ENCODE measurements at places on chromosomes 3 and 15.

GRCh38 chr15:64161688-64162477 is 939 bp downstream of the PPIB start:
- DNase-seq = no peak

GRCh38 chr3:30286811-30287210 is 319.6 kb upstream of the TGFBR2 start:
- no peak for DNase-seq

GRCh38 chr3:143658861-143659260 is 189.4 kb downstream of the SLC9A9 start:
- DNase-seq = peak; percentile 68

- DNase-seq = no peak
Measured at GRCh38 chr15:88060383-88060782, 196.2 kb downstream of the NTRK3 start.

- peak; percentile 96 for DNase-seq
Measured at GRCh38 chr3:161314836-161315395, 56.4 kb downstream of the SPTSSB start.

DNA sequence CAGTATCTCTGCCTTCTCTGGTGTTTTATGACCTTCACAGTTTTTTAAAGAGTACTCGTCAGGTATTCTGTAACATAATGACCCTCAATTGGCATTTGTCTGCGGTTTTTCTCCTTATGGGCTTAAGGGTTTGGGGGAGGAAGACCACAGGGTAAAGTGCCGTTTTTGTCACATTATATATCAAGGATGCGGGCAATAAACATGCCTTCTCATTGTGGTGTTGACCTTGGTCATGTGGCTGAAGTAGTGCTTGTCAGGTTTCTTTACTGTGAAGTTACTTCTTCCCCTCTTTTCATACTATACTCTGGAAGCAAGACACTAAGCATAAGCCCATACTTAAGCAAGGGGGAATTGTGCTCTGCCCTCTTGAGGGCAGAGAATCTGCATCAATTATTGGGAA is 16.6 kb downstream of the CAPN3 start:
- no peak for DNase-seq

DNA sequence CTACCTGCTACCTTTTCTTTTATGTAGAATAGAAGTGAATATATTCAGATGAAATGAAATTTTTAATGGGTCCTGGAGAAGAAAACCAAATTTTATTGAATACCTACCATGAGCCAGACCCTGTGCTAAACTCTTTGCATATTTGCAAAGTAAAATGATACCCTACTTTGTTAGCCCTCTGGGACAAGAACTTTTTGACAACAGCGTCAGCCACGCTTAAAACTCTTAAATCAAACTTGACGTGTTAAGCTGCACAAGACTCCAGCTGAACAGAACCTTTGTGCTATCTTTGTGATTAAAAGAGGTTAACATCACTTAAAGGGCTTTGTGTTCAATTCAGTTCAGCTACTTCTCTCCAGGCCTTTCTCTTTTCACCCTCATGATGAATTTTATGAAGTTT is 316.5 kb downstream of the MEX3B start:
- no peak for DNase-seq

DNA sequence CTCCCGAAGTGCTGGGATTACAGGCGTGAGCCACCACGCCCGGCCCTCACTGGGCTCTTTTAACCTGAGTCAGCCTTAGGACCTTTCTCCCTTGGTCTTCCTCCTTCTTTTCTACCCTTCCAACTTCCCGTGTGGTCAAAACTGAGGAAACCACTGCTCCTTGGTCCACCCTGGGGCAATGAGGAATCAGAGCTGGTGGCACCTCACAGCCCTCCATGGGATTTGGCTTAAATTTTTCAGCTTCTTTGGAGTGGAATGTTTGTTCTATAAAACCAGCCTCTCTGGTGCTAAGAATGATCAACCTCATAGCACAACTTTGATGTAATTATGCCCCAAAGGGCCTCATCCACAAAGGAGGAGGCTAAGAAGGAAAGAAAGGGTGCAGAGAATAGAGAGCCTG is 76.6 kb upstream of the CFAP20DC start:
- no peak for DNase-seq

GRCh38 chr15:26773067-26773877 is 406 bp upstream of the GABRB3 start:
- DNase-seq = no peak

DNA sequence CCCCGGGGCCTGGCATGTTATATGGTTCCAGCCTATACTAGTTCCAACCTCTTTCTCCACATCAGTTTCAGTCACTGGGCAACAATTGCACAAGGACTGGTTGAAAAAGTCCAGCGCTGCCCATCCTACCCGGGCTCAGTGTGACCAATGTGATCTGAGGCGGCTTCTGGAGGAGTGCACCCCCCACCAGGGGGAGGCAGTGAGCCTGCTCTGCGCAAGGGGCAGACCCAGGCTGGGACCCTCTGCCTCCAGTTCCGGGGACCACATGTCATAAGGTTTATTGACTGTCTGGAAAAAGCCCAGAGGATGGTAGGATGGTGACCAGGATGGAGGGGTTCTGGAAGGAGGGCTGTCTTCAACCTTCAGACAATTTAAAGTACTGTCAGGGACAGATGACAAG is 25.6 kb upstream of the NR2E3 start:
- no peak for DNase-seq

DNA sequence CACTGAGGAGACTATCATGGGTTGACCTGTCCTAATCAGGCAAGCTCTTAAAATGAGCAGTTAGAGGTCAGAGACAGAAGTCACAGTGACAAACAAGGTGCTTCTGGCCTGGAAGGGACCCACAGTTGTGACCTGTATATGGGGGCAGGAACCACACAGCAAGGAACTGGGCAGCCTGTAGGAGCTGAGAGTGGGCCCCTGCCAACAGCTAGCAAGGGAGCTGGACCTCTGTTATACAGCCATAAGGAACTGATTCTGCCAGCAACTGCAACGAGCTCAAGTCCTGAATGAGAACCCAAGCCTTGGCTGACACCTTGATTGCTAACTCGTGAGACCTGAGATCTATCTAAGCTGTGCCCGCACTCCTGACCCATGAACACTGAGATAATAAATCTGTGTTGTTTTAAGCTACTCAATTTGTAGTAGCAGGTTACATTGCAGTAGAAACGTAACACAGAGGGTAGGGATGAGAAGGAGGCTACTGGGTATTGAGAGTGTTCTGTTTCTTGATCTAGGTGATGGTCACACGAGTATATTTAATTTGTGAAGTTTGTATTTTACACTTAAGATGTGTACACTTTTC is 44.5 kb upstream of the MAGI1 start:
- no peak for DNase-seq

GRCh38 chr3:134376385-134376765 is 2.1 kb upstream of the AMOTL2 start:
- no peak for DNase-seq

DNA sequence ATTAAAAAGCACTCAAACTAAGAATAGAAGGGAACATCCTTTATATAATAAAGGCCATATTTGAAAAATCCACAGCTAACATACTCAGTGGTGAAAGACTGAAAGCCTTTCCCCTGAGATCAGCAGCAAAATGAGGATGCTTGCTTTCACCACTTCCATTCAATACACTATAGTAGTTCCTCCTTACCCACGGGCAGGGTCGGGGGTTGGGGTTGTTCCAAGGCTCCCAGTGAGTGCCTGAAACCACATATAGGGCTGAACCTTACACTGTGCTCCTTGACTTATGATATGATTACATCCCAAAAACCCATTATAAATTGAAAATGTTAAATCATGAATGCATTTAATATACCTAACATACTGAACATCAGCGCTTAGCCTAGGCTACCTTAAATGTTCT is 37.7 kb downstream of the ALDH1L1 start:
- no peak for DNase-seq

DNA sequence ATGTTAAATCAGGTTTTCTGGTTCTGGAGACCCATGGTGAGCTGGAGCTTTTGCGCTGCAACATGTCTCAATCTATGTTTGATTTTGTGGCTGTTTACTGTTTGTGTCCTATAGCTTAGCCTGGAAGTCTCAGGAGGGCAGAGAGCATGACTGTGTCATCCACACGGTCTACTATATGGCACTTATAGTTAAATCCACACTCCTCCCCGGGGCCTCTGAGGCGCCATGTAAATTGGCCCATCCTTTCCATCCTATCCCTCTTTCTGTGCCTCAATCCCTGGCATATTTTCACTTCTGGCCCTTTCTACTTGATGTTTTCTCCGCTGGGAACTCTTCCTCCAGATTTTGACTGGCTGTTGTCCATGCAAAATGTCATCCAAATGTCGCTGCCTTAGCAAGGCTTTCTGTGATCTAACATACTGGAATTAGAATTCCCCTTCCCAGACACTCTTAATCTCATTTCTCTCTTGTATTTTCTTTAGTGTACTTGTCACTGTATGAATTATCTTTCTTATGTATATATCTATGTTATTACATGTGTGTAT is 560.8 kb upstream of the RGMA start:
- no peak for DNase-seq

GRCh38 chr3:22129101-22129500 is 378.1 kb upstream of the ZNF385D start:
- no peak for DNase-seq

DNA sequence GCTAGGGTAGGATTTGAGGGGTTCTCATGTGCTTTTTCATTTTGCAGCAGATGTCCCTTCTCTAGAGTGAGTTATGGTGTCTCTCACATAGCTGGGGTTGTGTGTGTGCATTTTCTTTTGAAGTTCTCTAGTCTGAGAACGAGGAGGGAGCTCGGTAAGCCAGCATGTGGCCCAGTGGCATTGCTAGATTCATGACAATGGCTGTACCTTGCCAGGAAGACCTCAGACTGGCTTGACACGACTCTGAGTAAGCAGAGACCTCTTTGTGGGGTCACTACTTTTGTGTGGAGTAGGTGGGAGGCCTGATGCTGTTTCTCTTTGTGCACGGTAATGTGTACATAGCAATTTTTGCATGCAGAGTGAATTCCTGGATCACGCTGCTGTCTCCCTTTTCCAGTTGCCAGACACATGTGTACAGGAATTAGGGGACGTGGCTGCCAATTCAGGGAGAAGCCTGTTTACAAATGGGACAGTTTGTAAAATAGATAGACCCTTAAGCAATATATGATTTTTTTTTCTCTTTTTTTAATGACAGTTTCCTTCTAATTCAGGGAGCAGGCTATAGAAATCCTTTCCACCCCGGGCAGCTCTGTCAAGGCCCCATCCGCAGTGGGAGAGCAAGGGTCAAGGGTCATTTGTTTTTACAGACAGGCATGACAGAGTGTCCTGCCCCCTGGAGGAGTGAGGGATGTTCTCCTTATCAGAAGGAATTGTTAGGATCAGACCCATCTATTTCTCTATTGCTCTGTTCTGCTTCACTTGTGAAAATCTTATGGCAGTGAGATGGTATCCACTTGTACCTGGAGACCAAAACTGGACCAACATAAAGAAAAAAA is 4.6 kb downstream of the CACNA1D start:
- DNase-seq = no peak

- DNase-seq = no peak
Measured at GRCh38 chr3:55484801-55485791, 2.0 kb downstream of the WNT5A start.

All from kidney epithelial cell (primary cell).